ENCODE measurements at places on chromosomes 6 and 20. TPM values are rescaled to one million over a fixed set of nuclear protein-coding genes. Genes with fewer than 3 reads are reported as not detected.

DNA sequence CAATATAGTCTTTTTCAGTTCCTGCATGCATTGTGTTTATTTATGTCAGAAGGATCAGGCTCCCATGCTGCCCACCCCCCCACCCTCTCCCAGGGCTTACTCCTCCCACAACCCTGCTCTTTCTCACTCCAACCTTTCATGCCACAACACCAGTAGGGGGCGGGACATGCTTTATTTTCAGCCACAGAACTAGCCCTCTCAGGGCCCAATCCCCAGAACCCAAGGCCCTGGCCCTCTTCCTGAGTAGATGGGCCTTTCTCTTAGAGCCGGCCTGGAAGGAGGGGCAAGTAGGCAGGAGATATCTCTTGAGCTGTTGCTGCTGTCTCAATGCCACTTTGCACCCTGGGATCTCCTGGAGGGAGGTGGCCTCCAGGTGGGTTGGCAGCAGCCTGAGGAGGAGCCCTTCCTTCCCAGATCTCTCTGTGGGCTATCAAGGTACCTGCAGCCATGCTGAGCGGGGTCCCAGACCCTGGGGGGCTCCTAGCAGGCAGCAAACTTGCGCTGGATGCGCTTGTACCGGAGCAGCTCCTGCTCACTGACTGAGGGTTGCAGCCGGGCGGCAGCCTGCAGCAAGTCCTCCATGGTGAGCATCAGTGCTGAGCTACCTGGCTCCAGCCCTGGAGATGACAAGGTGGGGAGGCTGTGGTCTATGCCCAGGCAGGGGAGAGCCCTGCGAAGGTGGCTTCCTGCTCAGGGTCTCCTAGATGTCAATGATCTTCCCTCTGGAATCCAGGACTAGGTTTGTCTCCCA lies 3.5 kb downstream of the GNMT start:
- H3K27ac ChIP-seq, result no peak overlapping the region
- peaks cover 13% of the 10 kb centered on the region for H3K36me3 ChIP-seq
- peak; percentile 28 for DNase-seq
- no peaks in the 10 kb centered on the region for H3K27me3 ChIP-seq

GRCh38 chr6:20658053-20658452 lies 123.8 kb downstream of the CDKAL1 start:
- H3K36me3 ChIP-seq, result no peaks in the 10 kb centered on the region
- DNase-seq, result no peak
- H3K4me3 ChIP-seq, result no peak overlapping the region
- H3K27ac ChIP-seq, result no peak overlapping the region

- no peak for DNase-seq
- no peak overlapping the region for H3K27ac ChIP-seq
- H3K27me3 ChIP-seq, result no peaks in the 10 kb centered on the region
- no peak overlapping the region for H3K4me3 ChIP-seq
- H3K36me3 ChIP-seq, result no peaks in the 10 kb centered on the region
Measured at GRCh38 chr20:1562622-1563021, 5.1 kb upstream of the SIRPD start.

DNA sequence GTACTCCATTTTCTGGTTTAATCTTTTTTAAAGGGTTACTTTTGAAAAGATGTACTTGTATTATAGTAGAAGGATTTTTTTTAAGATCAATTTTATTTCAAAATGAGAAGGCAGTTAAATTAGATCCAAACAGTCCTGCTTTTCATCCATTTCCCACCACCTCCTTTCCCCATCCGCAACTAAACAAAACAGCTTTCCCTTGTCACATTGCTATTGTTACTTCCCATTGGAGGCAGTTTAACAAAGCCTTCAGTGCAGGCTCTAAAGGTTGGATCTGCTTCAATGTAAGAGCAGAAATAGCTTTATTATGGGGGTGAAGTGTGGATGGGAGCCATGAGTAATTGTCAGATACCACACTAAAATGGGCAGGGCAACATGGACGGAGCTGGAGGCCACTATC lies 65.7 kb downstream of the LRRC1 start:
- no peak overlapping the region for H3K27ac ChIP-seq
- H3K4me1 ChIP-seq, result peaks cover 2% of the 10 kb centered on the region
- H3K4me3 ChIP-seq, result no peak overlapping the region
- H3K36me3 ChIP-seq, result no peaks in the 10 kb centered on the region
- DNase-seq, result no peak

DNA sequence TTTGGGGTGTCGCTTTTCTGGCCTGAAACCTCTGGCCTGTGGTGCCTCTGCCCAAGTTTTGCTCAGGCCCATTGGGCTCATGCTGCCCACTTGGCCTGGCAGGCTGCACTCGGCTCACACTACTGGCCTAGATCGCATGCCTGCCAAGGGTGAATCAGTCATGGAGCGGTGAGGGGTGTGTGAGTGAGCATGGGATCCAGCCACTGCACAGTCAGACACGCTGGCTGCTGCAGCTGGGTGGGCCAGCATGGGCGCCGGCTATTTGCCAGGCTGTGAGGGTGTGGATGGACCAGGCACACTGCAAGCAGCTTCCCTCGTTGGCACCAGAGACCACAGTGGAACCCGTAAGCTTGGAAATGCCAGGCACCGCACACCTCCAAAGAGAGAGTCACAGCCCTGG lies 145.4 kb upstream of the CNR1 start:
- no peaks in the 10 kb centered on the region for H3K27me3 ChIP-seq
- H3K4me3 ChIP-seq, result no peak overlapping the region
- H3K27ac ChIP-seq, result no peak overlapping the region
- DNase-seq, result no peak

- no peaks in the 10 kb centered on the region for H3K4me1 ChIP-seq
- no peak for DNase-seq
- no peaks in the 10 kb centered on the region for H3K36me3 ChIP-seq
- no peak overlapping the region for H3K4me3 ChIP-seq
Measured at GRCh38 chr20:10987651-10988383, 314.0 kb upstream of the JAG1 start.

DNA sequence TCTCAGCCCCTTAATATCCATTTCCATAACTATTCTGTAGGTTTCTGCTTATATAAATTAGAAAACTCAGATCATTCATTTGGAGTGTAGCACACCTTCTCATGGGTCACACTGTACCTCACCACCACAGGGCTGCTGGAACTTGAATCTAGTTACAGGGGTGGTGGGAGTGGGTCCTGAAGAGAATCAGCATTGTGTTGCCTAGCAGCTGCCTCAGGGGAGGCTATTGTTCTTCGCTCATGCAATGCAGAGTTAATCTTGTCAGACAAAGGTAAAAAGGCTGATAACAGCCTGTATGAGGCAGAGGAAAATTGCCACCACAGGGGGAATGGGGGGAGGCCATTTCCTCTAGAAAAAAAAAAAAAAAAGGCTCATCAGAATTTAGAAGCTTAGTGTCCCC lies 496.0 kb upstream of the ADGRB3 start:
- no peak overlapping the region for H3K4me3 ChIP-seq
- H3K27ac ChIP-seq, result no peak overlapping the region
- H3K36me3 ChIP-seq, result no peaks in the 10 kb centered on the region

GRCh38 chr20:44540834-44541233 lies 19.0 kb upstream of the SERINC3 start:
- H3K4me1 ChIP-seq, result no peaks in the 10 kb centered on the region
- no peak for DNase-seq
- H3K4me3 ChIP-seq, result no peak overlapping the region
- no peaks in the 10 kb centered on the region for H3K27me3 ChIP-seq
- H3K36me3 ChIP-seq, result no peaks in the 10 kb centered on the region
- no peak overlapping the region for H3K27ac ChIP-seq

DNA sequence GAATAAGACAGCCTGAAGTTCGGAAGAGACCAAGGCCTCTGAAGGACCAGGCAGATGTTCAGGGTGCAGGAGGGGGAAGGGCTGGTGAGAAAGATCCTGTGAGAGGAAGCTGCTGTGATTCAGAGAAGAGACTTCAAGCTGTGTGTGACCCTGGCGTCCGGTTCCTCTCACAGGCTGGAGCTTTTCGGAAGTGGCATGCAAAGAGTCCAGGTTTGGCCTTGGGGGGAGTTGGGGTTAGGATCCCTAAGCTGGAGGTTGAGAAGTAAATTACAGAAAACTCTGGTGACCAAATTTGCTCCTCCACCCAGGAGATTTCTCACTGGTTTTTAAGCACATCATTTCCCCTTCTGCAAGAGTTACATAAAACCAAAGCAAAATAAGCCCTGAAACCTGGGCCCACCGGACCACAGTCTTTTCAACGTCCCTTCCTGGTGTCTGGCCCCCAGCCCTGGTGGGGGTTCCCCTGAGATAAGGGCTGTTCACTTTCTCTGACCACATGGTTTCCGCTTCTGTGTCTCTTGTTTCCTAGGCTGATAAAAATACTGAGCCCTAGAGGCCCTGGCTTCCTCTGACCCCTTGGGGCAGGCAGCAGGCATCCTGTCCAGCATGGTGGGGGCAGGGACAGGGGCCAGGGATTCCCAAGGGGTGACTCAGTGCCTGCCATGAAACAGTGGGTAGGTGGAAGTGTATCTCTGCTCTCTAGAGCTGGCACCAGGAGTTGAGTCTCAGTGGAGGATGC lies 12.0 kb upstream of the LTA start:
- H3K36me3 ChIP-seq, result no peaks in the 10 kb centered on the region
- peak overlapping the region; percentile 53 for H3K4me3 ChIP-seq
- H3K4me1 ChIP-seq, result peaks cover 87% of the 10 kb centered on the region
- H3K27me3 ChIP-seq, result no peaks in the 10 kb centered on the region
- peak; percentile 35 for DNase-seq

Gene CRISP3
- not detected for total RNA-seq

Gene CTCFL
- total RNA-seq, result not detected

Gene SRC
- 4.5 TPM for total RNA-seq

Gene FAM210B
- 28.7 TPM for total RNA-seq

Gene ELOVL5
- 111 TPM for total RNA-seq

Measured in CD4-positive, alpha-beta memory T cell (primary cell).